C1 segment of cervical spinal cord (tissue), 14 donors: ENCODE measurements at places on chromosomes 5 and 9.

- no peak for DNase-seq
Measured at GRCh38 chr9:135291165-135291564, 188.4 kb upstream of the PPP1R26 start.

- no peak for DNase-seq
Measured at GRCh38 chr5:123705741-123706140, 193.8 kb downstream of the CSNK1G3 start.

- DNase-seq: no peak
Measured at GRCh38 chr9:106075960-106076327, 381.6 kb downstream of the TMEM38B start.

DNA sequence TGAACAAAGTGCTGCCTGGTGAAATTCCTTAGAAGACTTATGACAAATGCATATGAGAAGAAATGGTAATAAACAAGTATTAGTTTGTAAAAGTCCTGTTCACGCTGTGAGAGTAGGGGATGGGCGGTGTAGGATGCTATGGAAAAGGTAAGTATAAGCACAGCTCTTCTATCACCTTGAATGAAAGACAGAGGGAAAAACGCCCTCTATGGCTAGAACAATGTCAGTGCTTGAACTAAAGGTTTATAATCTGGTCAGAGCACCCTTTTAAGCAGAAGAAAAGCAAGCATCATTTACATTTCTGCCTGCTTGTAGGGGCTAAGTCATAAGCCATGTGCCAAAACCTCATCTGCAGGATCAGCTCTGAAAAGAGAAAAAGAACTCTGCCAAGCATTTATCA is 115.2 kb downstream of the LHFPL2 start:
- DNase-seq: no peak

DNA sequence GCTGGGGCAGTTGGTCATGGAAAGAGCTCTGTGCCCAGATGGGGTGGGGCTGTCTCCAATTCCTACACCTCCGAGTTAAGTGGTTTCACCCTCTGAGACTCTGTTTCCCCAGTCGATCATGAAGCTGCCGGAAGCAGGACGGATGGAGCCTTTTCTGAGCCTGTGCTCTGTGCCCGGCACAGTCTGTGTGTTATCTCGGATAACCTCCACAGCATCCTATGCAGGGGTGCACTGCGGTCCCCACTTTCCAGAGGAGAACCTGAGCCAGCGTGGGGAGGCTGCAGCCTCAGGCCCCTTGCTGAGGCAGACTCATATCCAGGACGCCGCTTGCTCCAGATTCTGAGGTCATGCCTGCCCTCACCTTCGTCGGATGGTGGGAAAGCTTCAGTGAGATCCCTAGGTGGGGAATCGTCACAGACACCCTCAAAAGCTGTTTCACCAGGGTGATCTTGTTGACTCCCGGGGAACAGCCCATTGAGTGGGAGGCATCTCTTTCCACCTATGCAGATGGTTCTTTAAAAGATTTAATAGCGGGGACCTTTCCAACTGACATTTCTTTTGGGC is 6.9 kb upstream of the COL5A1 start:
- no peak for DNase-seq

DNA sequence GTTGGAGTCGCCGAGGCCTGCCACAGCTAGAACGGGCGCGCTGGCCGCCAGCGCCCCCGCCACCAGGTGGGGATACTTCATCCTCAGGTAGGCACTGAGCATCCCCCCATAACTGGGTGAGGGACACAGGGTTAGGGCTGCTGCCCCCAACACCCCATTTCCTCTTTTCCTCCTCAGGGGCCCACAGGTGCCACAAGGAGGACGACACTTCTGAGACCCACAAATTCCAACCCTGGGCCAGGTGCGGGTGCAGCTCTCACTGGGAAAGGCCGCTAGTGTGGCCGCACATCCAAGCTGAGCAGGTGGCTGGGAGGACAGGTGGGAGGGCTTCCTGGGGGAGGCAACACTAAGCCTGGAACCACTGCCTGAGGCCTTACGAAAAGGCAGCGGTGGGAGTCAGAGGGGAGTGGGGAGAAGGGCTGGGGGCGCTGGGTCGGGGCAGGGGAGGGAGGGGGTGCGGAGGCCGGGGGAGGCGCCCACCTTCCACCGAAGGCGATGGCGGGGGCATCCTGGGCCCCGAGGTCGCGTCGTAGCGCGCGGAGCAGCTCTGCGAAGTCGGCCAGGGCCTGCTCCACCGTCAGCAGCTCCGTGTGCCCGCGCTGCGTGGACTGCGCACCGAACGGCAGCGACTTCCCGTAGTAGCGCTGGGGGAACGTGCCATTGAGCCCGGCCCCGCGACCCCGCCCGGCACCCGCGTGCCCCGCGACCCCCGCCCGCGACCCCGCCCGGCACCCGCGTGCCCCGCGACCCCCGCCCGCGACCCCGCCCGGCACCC is 961 bp downstream of the DPP7 start:
- no peak for DNase-seq

DNA sequence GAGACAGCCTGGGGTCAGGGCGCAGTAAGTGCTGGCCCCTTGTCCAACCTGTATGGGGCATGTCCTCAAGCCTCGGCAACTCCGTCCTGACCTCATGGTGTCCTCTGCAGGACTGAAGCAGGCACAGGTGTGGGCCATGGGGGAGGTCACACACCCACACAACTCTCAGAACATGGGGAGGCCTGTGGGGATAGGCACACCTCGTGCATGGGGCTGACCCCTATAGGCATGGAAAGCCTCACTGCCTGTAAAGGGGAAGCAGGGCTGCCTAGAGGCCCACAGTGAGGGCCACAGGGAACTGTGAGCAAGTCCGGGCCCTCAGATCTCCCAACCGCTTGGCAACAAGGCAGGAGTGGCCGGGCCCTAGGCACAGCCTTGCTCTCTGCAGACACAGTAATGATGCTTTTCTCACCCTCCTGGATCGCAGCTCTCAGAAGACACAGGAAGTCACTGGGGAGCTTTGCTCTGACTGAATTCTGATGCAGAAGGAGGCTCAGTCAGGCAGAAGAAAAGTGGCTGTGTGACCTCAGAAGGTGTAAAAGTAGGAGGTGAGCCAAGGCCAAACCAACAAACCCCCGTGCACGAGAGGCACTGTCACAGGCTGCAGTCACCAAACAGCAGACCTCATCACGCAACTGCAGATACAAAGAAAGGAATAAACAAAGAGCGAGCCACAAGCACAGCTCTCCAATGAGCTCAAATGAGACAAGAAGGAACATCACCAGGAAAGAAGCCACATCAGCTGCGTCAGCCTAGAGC is 5.4 kb downstream of the IPPK start:
- DNase-seq: no peak

DNA sequence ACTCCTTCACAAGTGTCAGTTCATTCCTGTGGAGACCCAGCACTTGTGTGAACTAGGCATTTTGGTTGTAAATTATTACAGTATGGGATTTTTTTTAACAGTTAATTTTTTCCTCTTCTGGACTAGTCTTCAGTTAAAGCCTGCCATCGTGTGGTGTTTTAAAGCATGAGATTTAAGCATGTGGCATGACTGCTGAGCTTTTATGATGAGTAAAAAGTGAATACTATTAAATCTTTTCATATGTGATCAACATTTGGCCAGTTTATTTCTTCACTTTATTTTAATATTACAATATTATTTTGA is 25.0 kb downstream of the LMNB1 start:
- no peak for DNase-seq

DNA sequence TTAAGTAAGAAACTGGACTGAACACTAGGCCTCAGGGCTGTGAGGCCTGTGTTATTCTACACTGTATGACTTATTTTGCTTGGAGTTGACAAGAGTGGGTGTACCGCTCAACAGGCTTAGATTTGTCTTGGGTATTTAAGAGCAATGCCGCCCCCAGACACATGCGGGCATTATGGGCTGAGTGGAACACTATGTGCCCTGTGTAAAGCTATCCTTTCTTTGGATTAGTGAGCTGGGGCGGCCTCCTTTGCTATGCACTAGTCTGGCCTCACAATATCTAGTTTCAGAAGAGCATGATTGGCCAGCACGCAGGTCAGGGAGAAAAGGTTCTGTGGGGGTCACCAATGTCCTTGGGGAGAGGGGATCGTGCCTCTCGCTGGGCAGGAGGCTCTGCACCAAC is 206.3 kb upstream of the GDNF start:
- DNase-seq: no peak
